ENCODE measurements at places on chromosomes 7 and 10. TPM values are rescaled to one million over a fixed set of nuclear protein-coding genes. Genes with fewer than 3 reads are reported as not detected.

Gene GNAT3
- total RNA-seq, result not detected

Gene PLOD3
- 134 TPM for total RNA-seq

Gene OR2A5
- not detected for total RNA-seq

Gene ADAM22
- not detected for total RNA-seq

Gene EPHB4
- 51.3 TPM for total RNA-seq

Gene ELN
- total RNA-seq, result not detected

Gene PAXIP1
- total RNA-seq, result 13.2 TPM

Gene RNLS
- total RNA-seq, result not detected

DNA sequence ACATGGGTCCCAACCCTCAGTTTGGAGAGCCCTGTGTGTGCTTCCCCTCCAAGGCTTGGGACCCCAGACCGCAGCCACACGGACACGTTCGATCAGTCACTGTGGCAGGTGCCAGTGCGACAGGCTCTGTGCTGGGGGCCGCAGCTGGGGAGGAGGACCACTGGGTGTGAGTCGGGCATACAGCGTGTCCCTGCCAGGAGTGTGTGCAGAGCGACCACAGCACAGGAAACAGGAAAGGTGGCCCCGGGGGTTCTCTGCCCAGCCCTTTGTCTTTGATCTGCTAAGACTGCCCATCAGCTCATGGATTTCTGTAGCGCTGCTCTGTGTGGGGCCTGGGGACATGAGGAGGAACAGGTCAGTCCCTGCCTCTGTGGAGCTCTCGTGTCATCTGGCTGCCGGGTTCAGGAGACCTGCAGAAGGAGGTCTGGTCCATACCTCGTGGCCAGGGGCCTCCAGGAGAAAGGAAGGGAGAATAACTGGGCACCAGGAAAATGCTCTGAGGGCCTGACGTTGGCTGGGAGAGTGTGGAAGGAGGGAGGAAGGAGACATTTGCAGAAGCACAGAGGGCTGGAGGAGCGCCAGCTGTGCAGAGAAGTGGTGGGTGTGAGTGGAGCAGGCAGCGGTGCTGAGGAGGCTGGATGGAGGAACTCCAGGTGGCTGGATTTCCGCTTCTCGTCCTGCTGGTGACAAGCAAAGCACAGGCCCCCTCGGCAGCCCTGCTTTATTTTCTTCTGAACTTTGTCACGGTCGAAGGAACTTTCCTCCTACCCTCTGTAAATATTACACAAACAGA is 4.1 kb downstream of the NUDT1 start:
- DNase-seq, result no peak

DNA sequence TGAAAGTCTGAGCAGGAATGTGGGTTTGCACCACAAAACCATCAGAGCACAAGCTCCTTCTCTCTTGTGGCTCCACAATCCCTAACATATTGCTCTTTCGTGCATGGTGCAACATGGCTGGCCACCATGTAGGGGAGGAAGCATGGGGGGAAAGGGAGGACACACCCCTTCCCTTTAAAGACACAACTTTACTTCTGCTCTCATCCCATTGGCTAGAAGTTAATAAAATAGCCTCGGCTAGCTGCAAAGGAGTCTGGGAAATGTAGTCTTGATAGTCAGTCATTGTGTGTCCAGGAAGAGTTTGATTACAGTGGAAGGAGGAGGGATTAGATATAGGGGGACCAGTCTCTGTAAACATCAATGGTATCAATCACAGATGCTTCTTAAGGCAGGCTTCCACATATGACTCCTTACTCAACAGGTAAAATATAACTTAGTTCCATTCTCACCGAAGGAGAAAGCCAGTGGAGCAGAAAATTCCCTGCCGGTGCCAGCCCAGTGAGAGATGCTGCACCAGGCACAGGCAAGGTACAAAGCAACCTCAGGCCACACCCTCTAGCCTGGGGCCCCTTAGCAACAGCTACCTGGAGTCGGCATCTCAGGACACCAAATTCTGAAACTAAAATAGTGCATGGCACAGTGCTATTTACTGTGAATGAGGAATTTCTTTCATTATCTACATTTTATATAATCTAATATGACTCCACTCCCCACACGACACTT is 124.7 kb upstream of the CTBP2 start:
- peak; percentile 50 for DNase-seq

- no peak for DNase-seq
Measured at GRCh38 chr10:33573606-33574005, 239.1 kb upstream of the NRP1 start.

DNA sequence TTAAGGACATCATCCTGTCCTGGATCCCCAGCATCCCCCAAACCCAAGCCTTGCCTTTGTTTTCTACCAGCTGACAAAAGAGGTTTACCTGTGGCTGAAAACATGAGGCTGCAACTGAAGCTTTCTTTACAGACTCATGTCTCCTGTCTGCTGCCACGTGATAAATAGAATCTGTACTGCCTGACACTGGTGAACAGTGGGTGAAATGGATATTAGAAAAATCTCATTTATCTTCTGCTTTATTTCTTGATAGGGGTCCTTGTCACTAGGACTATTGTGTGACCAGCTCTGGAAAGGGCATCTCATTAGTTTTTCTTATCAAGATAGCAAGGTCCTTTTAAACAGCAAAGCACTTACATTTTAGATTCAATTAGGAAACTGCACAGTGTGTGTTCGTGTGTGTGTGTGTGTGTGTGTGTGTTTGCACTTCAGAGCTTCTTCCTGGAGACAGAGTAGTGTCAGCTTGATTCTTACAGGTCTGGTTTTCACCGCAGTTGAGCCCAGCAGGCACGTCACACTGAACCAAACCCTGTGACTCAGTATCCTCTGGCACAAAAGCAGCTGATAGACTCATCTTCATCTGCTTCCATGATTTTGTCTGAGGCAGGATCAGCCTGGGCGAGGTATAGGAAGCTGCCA is 373.5 kb upstream of the CELF2 start:
- peak; percentile 28 for DNase-seq

DNA sequence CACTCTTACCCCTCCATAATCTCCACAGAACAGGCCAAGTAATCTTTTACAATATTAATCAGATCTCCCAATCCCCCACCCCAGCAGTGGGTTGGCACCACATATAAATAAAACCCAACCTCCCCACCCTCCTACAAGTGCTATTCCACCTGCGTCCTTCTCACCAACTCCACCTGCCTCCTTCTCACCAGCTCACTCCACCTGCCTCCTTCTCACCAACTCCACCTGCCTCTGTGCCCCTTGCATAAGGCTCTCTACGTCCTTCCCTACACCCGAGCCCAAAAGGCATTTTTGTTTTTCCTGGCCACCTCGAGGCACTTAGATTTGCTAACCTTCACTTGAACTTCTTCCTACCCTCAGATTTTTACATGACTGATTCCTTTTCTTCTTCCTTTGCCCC is 89.7 kb downstream of the ATE1 start:
- no peak for DNase-seq

- peak; percentile 5 for DNase-seq
Measured at GRCh38 chr7:40793132-40793531, 658.3 kb downstream of the SUGCT start.

- no peak for DNase-seq
Measured at GRCh38 chr10:72370201-72370722, 15.5 kb upstream of the DNAJB12 start.

DNA sequence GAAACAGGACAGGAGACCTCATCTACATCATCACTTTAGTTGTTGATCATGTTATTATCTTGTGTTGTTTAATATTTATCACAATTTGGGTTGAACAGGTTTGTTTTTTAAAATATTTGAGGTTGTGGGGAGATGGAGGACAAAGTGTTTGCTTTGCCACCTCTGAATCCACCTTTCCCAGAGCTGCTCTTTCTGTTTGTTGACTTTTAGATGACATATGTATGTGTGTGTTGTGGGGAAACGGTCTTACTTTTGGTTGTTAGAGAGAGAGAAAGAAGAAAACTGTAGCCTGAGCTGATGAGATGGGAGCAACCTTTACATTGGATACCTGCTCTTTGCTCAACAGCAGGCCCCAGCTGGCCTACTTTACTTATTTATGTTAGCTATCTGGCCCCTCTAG is 19.0 kb upstream of the SLC16A12 start:
- DNase-seq, result no peak

GRCh38 chr7:6453734-6454133 is 6.0 kb upstream of the DAGLB start:
- DNase-seq, result peak; percentile 81

- DNase-seq, result no peak
Measured at GRCh38 chr10:80281784-80282765, 7.4 kb downstream of the MAT1A start.

- no peak for DNase-seq
Measured at GRCh38 chr10:49163741-49164140, 24.4 kb downstream of the TMEM273 start.

DNA sequence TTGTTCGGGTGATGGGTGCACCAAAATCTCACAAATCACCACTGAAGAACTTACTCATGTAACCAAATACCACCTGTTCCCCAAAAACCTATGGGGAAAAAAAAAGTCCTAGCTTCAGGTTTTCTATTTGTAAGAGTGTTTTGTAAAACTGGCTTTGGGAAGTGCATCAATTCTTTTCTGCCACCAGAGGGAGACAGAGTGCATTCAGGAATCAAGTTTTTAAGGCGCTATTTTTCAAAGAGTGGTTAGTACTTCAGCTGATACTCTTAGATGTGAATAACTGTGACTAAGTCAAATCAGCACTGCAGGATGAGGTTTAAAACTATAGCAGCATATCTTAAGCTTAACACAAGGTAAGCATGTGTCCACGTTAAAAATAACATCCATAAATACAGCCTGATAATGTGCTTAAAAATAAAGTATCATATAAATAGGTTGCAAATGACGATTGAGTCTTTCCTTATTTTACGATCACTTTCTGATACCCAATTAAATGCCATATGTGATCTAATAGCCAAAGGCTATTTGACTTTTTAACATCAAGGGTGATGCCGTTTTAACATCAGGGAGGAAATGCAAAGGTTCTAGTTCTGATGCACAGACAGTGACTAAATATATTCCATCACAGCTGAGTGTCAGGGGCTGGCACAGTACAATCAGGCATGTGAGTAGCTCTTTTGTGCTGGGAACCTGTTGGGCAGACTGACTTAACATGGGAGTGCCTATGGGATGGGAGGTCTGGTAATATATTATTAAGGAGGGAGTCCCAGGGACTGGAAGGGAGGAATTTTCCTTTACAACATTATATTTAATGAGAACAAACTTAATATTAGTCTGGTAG is 10.6 kb upstream of the LYZL2 start:
- DNase-seq, result peak; percentile 57

DNA sequence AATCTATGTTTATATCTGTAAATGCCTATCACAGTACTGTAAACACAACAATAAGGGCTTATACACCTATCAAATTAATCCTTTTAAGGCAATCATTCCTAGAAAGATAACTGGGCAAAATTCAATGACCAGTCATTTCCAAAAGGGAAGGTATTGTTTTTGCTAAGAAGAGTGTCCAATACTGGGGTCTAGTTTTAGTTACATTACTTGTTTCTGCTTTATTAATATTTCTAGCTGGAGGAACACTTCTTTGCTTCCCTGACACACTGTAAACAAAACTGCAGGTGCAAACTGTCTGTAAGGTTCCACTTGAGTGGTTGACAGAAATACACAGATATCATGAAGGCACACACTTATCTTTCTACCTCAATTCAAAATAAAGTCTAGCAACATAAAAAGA is 84.2 kb upstream of the FAM133B start:
- no peak for DNase-seq

DNA sequence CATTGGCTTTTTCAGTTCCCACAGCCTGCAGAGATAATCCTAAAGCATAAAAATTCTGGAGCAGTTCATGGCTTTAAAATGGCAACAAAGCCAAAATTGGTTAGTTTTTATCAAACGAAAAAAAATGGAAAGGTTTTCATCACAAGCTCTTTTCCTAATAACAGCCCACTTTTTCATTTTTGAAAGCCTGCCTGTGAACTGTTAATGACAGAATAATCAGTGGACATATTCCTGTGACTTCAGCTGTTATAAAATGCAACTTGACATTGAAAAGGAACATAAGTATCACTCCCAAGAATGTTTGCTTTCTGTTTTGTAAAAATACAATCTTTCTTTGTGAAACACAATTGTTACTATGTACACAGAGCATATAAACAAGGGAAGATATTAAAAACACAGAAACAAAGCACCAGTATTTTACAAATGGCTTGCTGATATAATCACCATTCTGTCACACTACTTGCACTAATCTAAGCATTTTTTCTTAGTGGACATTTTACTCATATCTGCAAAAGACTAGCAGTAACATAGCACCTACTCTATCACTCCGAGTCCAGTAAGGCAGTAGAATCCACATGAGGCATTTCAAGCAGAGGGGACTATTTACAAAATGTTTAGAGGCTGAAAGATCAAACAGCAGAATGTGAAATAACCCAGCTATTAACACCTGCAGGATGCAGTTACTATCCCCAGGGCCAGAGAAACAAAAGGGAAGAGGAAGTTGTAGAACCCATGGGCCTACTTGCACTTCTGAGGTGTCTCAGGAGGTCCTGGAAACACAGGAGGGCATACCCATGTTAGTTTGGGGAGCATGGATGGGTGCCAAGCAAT is 26.4 kb downstream of the MACC1 start:
- DNase-seq, result no peak

DNA sequence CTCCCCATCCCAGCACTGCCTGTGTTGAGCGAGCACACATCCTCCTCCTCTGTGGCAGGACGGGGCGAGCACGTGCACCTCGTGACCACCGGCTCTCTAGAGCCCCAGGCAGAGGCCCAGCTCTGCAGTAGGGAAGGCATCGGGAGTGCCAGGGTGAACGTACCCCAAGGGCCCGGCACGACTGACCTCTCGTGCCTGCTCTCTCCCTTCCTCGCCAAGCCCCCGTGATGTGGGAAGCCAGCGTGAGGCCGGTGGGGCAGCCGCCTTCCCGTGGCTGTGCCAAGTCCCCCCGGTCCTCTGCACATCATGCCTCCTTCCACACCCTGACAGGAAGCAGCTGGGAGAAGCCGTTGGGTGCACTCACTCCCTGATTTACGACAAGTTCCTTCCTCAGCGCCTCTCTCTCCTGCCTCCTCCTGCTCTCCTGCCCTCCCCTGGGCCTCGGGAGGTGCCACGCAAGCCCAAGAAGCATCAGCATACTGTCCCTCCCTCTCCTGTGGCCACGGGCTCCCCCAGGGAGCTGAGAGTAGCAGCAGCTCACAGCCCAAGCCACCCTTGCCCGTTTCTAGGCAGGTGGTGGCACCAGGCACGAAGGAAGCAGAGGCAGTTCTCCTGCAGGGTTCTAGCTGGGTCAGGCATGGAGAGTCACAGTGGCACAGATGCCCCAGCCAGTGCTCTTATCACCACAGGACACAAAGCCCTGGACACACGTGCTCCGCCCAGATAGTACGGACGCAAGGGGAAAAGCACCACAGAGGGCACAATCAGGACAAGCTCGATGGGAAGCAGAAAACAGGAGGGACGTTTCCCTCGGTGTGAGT is 47.0 kb downstream of the AMZ1 start:
- no peak for DNase-seq
